GM04503 (cell line): ENCODE measurements at places on chromosomes 7 and 10.

DNA sequence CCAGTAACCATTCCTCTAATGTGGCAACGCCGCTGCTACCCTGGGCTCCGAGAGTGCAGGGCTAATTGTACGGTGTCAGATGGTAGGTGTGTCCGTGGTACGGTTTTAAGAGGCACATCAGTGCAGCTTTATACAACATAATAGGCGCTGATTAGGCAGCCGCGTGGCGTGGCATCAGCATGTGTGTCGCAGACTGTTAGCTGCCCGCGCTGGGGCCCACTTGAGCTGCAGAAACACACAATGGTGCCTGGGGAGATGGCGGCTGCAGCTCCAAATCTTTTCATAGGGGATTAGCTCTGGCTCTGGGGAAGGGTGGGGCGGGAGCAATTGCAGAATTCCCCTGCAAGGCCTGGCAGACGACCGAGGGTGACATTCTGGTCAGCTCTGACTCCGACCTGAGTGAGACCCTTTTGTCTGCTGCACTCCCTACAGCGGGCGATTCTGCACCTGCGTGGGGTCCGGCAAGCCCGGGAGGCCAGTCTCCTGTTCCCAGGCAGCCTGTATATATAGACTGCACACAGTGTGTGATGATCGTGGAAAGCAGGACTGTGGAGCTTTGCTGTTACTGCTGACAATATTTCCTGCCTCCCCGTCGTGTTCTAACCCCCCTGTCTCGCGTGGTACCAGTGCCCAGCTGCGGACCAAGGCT is 722.7 kb upstream of the CELF2 start:
- no peak for DNase-seq

- DNase-seq = no peak
Measured at GRCh38 chr7:23787272-23787671, 77.3 kb downstream of the STK31 start.

DNA sequence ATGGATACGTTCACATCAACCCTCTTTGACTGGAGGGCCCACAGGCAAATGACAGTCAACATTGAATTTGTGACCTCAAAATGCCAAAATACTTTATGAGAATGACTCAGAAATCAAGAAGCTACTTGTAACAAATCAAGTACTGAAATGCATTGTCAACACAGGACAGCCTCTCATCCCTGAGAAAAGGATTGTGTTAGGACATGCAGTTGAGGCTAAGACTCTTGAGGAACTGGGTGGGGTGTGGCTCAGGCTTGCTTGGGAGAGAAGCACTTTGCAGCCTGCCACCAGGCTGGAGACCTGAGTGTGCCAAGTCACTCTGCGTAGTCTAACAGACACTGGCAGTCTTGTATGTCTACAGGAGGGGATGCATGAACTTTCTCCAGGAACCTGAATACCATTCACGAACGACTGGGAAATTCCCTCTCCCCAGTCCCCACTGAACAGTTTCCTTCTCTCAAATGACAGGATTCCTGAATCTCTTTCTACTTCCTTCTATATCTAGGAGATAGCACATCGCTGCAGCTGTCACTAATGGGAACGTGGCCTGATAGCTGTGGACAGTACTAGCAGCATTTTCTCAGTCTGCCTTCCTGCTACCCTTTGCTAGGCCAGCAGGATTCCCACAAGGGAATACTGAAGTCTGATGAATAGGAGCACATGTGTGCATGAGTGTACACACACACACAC is 3.3 kb upstream of the SMO start:
- no peak for DNase-seq

GRCh38 chr10:80203835-80204676 is 1.3 kb downstream of the ANXA11 start:
- DNase-seq = no peak

DNA sequence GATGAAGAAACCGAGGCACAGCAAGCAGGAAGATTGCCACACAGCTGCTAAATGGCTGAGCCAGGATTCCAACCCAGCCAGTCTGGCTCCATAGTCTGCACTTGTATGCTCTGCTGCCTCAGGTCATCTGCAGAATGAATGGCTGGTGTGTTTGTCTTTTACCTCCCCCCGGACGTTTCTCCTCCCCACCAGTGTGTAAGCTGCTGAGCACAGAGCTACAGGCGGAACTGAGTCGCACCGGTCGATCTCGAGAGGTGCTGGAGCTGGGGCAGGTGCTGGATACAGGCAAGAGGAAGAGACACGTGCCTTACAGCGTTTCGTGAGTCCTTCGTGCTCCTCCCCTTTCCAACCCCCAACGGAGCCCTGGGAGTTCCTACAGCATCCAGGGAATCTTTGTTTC is 2.6 kb downstream of the CNPY4 start:
- DNase-seq = no peak

GRCh38 chr10:103184615-103185014 is 8.5 kb downstream of the NT5C2 start:
- DNase-seq = no peak
